ENCODE measurements at places on chromosomes 6 and 20. TPM values are rescaled to one million over a fixed set of nuclear protein-coding genes. Genes with fewer than 3 reads are reported as not detected.

GRCh38 chr6:37500294-37500608, 558 bp upstream of the CCDC167 start:
- DNase-seq: no peak

GRCh38 chr6:6736791-6737654, 148.5 kb downstream of the LY86 start:
- DNase-seq: no peak

DNA sequence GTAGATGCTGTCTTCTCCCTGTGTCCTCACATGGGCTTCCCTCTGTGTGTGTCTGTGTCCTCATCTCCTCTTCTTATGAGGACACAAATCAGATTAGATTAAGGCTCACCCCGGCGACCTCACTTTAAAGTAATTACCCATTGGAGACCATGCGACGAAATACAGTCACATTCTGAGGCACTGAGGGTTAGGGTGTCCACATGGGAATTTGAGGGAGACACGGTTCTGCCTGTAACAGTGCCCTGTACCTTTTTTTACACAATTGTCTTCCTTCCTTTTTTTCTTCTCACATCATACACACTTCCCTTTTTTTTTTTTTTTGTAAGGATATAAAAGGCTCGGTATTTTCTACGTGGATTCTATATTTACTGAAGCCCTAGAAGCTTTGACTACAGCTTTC, 48.9 kb downstream of the DEK start:
- no peak for DNase-seq

TBX18 gene
- 25.9 TPM for total RNA-seq

DNA sequence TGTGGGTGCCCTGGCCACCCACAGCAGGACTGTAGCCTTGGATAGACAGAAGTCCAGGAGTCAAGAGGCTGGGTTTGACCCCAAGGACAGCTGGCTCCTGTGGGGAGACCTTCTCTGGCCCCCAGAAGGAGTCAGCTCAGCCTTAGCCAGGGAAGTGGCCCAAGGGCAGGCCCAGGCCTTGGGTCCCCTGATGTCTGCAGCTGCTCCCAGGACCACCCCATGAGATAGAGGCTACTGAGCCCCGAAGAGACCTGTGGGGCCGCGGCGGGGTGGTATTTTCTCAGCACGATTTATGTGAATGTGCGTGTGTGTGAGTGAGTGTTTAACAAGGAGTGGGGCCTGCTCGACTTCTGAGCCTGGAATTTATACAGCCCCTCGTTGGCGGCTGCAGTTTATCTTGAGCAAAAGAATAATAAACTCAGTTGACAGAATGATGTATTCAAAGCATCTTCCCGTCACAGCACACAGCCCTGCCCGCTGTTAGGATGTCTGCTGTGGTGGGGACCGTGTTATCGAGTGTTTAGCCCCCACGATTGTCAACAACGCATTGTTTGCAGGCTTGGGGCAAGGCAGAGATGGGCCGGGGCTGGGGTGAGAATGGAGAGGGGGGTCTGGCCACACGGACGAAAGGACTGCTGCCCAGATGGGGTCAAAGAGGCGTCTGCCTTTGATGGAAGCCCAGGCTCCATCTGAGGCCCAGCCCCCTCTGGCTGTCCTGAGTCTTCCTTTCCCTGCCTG, 163.3 kb downstream of the VEGFA start:
- no peak for DNase-seq
